Breast epithelium (tissue), 4 donors: ENCODE measurements at places on chromosomes 5 and 9.

DNA sequence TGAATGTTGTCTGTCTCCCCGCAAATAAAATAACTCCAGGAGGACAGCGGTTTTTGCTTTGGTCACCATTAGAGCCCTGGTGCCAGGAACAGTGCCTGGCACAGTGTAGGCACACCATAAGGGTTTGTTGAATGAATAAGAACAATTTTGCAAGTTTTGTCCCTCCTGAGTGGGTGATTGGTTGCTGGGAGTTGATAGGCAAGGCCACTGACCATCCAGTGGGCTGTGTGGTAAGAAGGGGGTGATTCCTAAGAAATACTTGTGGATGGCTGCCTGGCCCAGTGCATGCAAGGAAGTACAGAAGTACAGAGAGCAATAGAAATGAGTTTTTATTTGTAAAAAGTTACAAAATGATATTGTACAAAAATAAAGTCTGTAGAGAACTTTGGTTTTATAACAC is 27.5 kb downstream of the GDNF start:
- no peak for DNase-seq

DNA sequence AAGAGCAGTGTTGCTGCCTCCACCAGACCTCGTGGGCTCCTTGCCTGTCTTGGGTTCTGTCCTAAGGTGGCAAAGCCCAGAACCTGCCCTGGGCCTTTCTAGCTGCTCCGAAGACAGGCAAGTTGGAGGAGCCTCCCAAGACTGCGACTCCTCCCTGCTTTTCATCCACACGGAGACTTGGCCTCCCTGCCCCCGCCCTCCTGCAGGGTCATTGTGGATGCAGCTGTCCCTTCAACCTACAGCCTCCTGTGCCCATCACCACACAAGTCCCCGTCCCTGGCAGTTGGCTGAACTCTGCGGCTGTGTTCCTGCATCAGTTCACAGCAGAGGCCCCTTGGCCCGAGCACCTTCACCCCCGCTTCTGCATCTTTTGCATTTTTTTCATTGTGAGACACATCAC is 59.2 kb downstream of the WNK2 start:
- DNase-seq, result no peak

- DNase-seq, result no peak
Measured at GRCh38 chr5:130109152-130109551, 204.9 kb downstream of the CHSY3 start.

GRCh38 chr5:44538797-44539601 is 149.8 kb upstream of the FGF10 start:
- DNase-seq, result no peak

- no peak for DNase-seq
Measured at GRCh38 chr5:84384604-84385575, at the start of gene EDIL3. Gene EDIL3, minus strand, starts transcription at chr5:84384880. Its CDS starts 506 bp downstream, at chr5:84384374.

DNA sequence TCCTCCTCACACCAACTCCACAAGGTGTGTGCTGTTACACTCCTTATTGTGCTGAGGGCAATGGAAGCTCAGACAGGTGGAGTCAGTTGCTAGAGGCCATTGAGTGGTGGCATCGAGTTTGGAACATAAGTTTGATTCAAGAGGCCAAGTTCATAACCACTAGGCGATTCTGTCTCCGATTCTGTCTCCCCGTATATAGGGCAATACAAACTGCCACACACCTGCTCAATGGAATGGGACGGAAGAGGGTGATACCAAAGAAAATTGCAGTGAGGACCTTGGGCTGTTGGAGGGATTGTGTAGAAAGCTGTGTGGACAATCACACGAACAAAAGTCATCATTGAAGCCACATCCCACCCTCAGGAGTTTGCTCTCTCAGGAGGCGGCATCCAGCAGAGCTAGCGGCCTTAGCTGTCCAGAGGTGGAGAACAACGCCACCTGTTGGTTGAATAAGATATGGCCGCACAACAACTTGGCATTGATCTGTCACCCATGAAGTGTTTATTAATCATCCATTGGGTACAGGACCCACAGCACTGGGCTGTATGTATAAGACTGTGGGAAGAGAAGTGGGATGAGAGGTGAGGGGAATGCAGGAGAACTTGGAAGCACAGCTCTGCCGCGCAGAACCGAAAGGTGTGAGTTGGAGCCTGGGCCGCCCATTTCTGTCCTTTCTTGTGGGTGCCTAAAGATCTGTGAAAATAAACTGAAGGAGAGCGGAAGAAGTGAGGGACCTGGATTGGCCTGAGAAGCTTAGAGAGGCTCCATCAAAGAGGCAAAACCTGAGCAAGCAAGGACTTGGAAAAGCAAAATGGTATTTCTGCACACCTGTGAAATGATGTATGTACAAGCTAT is 16.1 kb upstream of the NEUROG1 start:
- DNase-seq, result peak; percentile 62

GRCh38 chr5:627840-628239 is 15.7 kb downstream of the CEP72 start:
- peak; percentile 34 for DNase-seq

DNA sequence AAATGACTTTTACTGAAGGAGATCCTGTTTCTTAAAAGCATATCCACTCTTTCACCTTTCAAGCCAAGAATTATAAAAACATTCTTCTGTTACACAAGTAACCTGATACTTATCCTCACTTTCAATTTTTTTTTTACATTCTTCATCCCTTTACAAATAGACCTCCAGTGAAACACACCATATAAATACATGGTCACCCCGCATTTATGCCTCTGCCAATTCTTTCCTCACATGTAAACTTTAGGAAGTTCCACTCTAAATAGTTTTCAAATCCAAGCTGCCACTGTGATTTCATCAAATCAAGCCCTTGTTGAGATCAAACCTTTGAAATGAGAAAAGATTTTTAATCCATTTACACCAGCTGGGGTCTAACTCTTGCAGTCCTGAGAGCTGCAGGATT is 40.0 kb downstream of the GAS1 start:
- no peak for DNase-seq

DNA sequence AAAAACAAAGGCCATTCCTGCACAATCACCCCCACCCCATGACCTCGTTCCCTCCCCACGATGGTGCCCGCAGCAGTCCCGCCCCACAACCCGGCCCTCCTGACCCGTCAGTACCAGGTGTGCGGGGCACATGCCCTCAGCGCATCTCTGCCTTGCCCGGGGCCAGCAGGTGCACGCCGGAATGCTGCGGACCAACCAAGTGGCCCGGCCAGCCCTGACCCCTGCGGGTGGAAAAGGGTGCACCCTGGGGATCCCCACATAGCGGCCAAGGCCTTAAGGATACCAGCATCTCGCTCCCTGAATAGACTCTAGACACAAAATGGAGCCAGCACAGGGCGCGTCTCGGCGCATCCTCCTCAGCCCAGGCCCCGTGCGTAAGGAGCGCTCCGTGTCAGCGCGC is 6.0 kb downstream of the SFXN1 start:
- no peak for DNase-seq

DNA sequence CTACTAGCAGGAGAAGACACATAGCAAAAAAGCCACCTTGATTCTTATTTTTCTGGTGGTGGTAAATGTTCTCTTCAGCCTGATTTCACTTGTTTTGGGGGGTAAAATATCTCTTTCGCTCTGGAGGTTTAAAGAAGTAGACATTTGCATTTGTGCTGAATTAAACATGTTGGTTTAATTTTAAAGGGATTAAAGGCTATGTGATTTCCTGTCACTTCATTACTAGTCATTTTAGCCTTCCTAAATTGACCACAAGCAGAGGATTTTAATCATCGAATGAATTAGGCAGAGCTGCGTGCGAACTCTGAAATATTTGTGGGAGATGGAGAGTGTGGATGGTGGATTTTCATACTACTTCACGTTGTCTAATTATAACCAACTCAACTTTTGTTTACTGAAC is 4.8 kb downstream of the RASGRF2 start:
- DNase-seq, result no peak

GRCh38 chr5:177195307-177195952 is 61.9 kb downstream of the NSD1 start:
- no peak for DNase-seq

- no peak for DNase-seq
Measured at GRCh38 chr5:113147101-113147508, 170.5 kb downstream of the DCP2 start.

DNA sequence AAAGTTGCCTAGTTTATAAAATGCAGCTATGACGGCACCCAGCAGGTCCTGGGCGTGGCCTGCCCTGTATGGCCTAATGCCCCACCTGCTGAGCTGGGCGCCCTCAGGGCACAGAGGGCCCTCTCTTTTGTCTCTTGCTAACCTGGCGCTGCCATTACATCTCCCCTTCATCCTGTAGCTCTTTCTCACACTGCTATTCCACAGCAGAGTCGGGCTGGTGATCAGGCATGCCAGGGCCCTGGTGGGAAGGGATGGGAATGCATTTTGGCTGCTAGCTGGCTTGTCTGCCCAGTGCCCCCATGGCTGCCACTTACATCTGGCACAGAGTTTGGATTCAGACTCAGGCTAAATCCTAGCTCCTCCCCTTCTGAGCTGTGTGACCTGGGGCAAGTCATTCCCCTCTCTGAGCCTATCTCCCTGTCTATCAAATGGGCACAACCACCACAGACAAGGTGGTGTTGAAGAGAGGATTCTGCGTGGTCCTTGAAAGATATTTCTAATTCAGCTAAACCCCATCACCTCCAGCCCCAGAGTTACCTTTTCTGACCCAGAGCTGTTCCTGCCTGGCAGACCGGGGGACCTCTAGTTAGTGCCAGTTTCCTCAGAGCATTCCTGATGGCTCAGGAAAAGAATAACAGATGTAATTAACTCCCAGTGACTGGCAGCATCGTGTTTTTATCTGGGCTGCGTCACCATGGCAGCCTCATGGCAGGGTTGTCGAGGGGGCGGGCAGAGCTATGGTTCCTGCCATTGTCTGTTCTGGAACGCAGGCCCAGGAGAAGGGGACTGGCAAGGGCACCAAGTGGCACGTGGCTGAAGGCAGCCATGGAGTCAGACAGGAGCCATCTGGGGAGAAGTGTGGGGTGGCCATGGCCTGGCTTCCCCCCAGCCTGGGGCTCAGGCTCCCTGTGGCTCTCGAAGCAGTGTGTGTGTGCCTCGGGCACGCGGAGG is 6.3 kb downstream of the PRR7 start:
- no peak for DNase-seq

GRCh38 chr9:125601961-125602360 is 105.0 kb downstream of the MAPKAP1 start:
- DNase-seq, result no peak

DNA sequence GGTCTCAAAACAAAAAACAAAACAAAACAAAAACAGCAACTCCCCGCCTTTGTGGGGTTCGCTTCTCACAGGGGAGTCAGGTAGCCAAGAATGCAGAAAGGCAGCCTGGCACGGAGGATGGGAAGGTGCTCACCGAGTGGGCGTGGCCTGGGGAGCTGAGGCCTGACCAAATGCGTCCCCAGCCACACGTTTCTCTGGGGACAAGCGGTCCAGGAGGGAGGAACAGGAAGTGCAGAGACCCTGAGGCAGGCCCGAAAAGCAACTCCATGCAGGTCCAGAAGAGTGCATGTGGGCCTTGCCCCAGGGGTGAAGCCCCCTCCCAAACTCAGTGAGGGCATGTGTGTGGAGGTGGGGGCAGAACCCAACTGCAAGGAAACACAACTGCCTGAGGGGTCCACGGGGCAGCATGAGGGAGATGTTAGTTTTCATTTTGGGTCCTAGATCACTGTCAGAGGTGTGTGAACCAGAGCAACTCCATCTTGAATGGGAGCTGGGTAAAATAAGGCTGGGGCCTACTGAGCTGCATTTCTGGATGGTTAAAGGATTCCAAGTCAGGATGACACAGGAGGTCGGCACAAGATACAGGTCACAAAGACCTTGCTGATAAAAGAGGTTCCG is 2.6 kb upstream of the UAP1L1 start:
- DNase-seq, result no peak

- DNase-seq, result no peak
Measured at GRCh38 chr5:72369301-72369700, 49.1 kb downstream of the PTCD2 start.

DNA sequence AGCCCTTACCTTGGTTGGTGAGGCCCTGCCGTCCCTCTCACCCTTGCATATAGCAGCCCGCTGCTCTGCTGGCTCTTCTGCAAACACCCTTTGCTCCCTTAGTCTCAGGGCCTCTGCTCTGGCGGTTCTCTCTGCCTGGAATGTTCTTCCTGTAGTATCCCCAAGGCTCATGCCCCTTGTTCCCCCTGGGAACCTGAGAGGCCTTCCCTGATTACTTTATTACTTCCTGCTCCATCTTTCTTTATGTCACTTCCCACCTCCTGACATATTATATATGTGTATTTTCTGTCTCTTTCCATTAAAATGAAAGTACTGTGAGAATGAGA is 73.9 kb upstream of the SPRY4 start:
- DNase-seq, result no peak

DNA sequence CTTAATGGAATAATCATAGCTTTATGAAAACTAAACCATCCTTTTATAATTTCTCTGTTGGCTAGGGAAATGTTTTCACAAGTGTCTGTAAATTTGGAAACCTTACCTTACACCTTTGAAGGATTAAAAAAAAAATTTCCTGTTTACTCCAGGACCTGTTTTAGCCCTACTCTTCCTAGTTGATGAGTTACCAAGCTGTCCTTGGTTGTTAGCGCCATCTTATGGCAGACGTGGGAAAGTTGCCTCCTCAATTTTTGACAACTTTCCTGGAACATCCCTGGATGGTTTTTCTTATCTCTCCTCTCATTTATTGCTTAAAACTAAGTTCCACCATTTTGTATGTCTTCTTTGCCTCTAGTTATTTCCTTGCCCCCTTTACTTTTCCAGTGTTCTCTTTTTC is 25.7 kb downstream of the ZSWIM6 start:
- DNase-seq, result no peak

DNA sequence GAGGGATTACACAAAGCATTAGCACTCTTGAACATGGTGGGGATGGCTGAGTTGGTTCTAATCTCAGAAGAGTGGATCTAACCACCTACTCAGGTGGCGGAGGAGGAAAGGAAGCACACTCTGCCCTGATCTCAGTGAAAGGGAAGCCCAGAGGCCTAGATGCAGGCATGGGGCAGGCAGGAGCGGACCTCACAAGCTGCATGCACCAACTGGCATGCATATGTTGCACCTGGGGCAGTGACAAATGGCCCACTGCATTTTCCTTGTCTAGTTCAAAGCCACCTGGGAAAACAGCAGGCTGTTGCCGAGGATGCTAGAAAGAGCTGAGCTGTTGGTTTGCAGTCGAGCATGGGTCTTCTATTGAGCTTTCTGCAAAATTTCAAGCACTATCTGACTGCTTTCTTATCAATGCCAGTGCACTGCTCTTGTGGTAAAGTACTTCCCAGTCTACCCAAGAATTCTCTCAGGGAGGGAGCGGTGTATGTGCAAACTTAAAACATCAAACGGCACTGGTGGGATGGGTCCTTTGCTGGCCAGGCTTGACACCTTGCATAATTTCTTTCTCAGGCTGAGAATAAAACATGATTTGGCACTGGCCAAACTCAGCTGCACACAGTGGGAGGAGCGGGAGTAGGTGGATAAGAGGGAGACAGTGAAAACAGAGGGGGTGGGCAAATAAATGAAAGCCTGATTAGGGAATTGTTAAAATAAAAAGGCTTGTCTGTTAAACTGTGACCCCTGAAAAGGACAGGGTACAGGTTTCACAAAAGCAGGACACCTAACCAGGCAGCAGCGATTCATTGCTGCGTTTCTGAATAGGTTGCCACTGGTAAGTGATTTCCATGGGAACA is 108.9 kb downstream of the MARCHF3 start:
- DNase-seq, result no peak

GRCh38 chr9:70147651-70148050 is 104.0 kb downstream of the MAMDC2 start:
- no peak for DNase-seq

GRCh38 chr9:132957805-132958204 is 13.4 kb upstream of the TSC1 start:
- no peak for DNase-seq
